HuH-7 (cell line): ENCODE measurements at places on chromosomes 1 and 21.

DNA sequence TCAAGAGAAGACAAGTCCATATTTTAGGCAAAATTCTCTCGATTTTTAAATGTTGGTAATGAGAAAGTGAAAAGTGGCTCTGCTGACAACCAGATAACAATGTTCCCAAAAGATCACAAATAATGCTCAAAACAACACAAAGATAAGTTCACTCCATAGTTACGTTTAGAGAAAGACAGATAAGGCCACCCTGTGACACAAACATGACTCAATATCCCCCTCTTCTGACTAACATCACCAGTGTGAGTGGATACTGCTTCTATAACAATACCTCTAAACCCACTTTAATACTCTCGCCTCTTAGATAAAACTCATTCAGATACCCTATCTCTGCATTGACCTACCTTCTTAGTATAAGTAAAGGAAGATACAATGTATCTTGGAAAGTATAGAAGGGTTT is 51.2 kb upstream of the RGS7 start:
- DNase-seq, result no peak

DNA sequence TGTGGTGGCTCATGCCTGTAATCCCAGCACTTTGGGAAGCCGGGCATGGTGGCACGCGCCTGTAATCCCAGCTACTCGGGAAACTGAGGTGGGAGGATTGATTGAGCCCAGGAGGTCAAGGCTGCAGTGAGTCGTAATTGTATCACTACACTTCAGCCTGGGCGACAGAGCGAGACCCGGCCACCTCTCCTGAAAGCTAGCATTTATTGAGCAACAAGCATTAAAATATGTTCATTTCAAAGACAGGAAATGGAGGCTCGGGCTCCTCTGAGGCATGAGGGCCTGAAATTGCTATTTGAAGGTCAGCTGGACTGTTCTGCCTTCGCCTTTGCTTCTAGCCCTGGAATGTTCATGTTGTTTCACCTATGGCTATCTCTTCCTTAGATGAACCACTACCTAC is 34.5 kb downstream of the SPATA21 start:
- no peak for DNase-seq

GRCh38 chr1:57483954-57484353 is 60.1 kb upstream of the DAB1 start:
- DNase-seq, result no peak

- no peak for DNase-seq
Measured at GRCh38 chr1:74579425-74579824, 67.0 kb upstream of the LRRC53 start.

DNA sequence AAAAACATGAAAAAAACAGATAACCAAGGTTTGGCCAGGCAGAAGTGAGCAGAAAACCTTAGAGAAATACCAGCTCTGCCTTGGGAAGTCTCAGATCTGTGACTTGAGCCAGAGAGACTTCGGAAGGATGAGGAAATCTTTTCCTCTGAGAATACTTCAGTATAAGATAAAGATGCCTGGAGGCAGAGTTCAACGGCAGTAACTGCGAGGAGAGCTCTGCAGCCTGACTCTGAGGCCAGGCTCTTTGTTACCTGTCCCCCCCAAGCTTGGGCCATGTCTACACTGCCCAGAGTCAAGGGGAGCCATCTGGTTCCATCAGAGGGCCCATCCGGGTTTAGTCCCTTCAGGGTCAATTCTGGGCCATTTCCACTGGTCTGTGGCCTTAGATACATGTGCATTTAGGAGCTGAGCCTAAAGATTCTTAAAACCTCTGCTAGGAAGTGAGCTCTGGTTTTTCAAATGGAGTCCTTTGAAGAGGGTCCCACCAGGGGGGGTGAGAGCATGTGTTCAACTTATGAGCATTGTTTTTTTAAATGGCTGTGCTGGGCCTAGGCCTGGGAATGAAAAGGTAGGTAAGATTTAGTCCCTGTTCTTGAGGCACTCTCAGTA is 8.7 kb downstream of the KIRREL1 start:
- no peak for DNase-seq

DNA sequence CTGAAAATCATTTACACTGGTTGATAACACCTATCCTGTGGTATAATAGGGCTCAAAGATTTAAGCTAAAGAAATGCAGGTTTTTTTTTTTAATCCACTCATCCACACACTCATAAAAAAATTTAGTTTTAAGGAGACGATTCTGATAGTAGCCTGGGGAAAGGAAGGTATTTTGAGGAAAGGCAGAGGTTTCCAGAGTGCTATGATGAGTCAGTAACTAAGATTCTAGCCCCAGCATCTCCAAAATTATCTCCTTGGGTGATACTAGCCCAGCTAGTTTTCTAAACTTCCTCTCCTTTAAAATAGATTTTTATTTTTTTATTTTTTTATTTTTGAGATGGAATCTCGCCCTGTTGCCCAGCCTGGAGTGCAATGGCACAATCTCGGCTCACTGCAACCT is 20.7 kb downstream of the ASAP3 start:
- DNase-seq, result no peak

GRCh38 chr1:33392639-33393038 is 38.3 kb downstream of the PHC2 start:
- no peak for DNase-seq

- no peak for DNase-seq
Measured at GRCh38 chr1:58824753-58825389, 41.0 kb upstream of the JUN start.

DNA sequence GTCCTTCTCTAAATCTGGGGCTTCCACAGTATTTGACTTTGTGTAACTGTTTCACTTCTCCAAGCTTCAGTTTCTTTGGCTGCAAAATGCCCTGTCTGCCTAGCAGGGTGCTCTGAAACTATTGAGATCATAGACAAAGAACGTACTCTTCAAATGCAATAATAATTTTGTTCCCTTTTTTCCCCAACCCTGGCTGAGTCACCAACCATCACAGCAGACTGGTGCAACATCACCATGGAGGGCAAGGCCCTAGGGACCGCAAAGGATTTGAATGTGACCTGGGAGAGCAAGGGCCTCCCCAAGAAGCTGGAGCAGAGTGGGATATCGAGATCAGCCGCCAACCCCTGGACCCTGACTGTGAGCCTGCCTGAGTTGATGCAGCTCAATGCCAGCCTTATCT is 115.0 kb downstream of the FCRL5 start:
- no peak for DNase-seq

DNA sequence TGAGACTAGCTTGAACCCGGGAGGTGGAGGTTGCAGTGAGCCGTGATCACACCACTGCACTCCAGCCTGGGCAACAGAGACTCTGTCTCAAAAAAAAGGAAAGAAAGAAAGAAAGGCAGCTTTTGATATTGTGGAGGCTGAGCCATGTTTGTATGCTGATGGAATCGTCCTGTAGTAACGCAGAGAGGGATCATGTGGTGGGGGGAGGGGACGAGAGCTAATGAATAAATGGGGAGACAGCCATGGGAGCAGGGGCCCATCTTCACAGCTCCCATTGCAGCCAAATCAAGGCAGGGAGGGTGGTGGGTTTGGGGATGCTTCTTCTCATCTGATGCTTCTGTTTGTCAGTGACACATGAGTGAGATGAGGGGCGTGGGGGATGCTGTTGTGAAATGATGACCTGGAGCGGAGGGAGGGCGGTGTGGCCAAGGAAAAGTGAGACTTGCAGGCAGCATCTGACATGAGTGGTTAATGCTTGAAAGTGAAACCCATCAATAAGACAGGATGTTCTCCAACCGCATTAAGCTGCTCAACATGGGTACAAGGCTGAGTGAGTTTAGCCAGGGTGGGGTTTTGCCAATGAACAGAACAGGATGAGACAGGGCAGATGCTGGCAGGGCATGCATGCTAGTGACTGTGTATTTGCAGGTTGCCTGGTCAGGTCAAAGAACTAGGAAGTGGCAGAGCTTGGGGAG is 16.7 kb downstream of the SPATA21 start:
- DNase-seq, result no peak

- no peak for DNase-seq
Measured at GRCh38 chr21:40678681-40679284, 168.2 kb downstream of the DSCAM start.

DNA sequence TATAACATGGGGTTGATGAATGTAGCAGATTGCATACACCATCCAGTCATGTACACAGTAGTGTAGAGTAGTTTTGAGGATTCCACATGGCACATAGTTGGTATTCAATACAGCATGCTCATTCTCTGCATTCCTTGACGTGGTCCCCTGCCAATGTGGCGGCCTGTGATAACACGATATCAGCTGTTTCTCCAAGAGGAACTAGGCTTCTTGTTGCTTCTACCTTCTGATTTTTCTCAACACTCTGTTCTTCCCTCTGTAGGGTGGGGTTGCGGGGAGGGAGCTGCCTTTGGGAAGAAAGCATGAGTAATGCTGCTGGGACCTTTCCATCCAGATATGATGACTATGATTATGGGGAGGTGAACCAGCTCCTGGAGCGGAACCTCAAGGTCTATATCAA is 19.4 kb downstream of the SESN2 start:
- no peak for DNase-seq

- DNase-seq, result no peak
Measured at GRCh38 chr1:18132711-18133541, 25.3 kb downstream of the IGSF21 start.

GRCh38 chr1:25129380-25129779 is 102.9 kb downstream of the SYF2 start:
- DNase-seq, result no peak

- no peak for DNase-seq
Measured at GRCh38 chr1:150966011-150966410, 8.6 kb downstream of the CERS2 start.

DNA sequence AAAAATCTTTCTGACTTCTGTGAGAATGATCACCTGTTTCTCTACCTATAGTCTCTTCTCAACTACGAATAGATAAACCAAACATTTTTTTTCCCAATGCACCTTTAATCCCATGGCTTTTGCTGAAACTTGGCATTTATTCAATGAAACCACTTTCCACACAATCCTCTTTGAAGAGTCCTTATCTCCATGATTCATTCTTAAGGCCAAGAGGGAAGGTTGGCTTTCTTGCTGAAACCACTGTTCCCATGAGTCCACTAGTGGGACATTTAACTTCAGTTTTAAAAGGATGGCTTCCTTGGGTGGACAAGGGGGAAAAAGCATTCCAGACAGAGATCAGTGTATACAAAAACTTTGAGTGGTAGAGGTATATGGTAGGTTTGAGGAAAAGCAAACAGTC is 73.6 kb downstream of the CRB1 start:
- DNase-seq, result no peak

- no peak for DNase-seq
Measured at GRCh38 chr1:27057389-27057788, 44.7 kb upstream of the TENT5B start.

- DNase-seq, result no peak
Measured at GRCh38 chr21:40830836-40831235, 16.1 kb downstream of the DSCAM start.

DNA sequence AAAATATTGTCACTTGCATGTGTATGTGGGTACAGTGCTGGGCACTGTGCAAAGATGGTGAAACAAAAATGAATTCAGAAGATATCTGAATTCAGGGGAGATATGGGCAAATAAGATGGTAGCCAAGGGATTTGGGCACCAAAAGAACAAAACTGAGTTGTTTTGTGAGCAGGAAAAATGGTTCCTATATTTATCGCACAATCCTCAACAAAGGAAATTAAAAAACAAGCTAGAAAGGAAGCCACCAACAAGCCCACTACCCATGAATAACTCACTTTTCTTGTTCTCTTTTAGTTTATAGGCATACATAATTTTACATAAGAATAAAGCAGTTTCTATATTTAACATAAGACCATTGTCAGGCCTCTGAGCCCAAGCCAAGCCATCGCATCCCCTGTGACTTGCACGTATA is 40.7 kb upstream of the VASH2 start:
- DNase-seq, result no peak

DNA sequence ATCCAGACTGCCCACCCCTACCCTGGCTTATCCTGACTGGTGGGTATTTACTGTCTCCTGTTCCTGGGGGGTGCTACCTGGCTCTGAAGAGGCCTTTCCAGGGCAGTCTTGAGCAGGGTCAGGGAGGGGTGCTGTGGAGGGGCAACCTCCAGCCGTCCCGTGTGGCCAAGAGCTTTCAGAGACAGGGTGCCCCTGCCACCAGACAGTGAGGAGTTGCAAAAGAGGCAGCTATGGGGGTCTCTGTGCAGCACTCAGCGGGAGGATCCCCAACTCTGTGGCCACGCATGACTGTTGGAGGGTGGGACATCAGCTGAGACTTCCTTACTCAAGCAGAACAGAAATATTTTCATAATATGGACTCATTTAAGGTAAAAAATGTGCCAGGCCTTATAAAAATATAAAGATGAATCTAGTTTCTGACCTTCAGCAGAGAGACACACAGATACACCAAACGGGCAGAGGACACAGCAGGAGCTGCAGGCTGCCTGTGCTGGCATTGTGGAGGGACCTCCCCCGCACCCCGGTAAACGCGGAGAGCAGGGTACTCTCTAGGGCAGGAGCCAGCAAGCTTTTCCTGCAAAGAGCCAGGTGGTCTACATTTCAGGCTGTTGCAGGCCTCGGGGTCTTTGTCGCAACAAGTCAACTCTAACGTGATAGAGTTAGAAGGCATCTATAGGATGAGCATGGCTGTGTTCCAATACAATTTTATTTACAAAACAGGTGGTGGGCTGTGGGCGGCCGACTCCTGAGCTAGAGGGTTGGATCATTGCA is 252.6 kb downstream of the RHOU start:
- no peak for DNase-seq

- no peak for DNase-seq
Measured at GRCh38 chr1:17118706-17119075, 560 bp downstream of the PADI2 start.

DNA sequence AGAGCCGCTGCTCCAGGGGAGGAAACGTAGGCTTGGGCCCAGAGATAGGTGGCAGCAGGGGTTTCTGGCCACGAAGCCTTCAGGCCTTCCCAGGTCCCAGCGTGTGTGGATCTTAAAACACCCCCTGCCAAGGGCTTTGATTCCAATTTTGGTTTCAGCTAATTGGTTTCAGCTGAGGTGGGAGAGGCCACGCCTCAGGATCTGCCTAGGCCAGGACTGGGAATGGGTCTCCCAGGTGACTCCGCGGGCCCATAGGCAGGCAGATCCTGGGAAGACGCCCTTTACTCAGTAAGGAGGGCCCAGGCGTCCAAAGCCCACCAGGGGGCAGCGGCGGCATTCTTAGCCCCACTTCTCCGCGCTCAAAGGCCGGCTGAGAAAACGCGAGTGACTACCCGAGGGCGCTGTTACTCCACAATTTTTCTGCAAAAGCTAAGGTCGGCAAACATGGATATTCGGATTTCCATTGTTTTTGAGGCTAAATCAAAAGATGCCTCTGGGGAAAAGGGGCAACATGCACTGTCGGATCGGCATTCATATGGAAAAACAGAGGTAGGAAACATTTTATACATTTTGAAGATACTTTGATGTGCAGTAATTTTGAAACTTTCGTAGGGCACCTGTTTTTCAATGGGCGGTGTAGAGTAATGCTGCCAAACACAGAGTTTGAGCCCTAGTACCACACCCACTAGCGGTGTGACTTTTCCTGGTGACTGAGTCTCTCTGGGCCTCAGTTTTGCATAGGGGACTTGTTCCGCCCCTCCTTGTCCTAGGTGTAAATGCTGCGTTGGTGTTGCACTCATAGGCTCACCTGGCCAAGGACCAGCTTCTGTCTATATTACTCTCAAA is 31.8 kb upstream of the BCL10 start:
- DNase-seq, result peak; percentile 68
